ENCODE measurements at places on chromosomes 3 and 15.

DNA sequence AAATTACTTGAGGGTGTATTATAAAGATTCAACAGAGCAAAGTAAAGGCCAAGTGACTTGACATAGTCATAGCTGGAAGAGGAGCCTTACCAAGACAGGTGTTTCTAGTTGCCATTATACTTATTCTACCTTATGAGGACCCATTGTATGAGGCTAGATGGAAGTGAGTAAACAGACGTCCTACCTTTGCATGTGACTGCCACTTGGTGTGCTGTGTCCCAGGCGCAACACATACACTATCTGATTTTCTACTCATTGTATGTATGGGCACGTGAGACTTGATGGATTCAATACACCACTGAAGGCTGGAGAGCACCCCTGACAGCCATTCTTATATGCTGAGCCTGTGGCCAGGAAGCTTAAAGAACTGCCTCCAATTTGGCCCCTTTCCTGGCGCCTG, 40.5 kb downstream of the BOC start:
- DNase-seq, result no peak

DNA sequence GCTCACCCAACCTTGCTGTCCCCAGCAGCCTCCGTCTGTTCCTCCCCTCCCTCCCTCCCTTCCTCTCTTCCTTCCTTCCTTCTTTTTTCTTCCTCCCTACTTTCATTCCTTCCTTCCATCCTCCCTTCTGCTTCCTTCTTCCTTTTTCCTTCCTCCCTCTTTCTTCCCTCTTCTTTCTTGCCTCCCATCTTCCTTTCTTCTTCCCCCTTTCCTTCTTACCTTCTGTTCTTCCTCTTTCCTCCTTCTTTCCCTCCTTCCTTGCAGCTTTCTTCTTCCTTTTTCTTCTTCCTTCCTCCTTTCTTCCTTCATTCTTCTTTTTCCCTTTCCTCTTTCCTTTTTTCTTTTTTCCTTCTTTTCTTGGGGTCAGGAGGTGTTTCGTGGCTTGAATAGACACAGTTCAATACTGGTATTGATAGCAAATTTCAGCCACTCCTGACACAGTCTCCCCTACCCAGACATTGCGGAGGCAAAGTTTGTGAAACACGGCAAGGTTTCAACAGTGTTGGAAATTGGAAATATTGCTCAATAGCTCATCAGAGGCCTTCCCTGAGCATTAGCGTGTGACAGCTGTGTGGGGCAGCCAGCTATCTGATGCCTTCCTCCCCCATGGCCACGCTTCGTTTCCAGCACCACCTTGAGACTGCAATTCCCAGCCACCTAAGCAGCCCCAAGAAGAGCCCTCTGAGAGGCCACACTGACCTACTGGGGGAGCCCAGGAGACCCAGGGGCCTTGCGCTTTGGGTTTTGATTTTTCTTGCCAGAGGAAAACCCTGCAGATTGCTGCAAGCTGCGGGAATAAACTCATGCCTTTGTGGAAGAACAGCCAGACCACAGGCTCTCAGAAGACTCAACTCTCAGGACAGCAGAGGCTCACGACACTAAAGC, 82.2 kb downstream of the KLF15 start:
- no peak for DNase-seq

- DNase-seq, result no peak
These were observed 42.1 kb downstream of the TLE3 start for GRCh38 chr15:70055601-70056051.

DNA sequence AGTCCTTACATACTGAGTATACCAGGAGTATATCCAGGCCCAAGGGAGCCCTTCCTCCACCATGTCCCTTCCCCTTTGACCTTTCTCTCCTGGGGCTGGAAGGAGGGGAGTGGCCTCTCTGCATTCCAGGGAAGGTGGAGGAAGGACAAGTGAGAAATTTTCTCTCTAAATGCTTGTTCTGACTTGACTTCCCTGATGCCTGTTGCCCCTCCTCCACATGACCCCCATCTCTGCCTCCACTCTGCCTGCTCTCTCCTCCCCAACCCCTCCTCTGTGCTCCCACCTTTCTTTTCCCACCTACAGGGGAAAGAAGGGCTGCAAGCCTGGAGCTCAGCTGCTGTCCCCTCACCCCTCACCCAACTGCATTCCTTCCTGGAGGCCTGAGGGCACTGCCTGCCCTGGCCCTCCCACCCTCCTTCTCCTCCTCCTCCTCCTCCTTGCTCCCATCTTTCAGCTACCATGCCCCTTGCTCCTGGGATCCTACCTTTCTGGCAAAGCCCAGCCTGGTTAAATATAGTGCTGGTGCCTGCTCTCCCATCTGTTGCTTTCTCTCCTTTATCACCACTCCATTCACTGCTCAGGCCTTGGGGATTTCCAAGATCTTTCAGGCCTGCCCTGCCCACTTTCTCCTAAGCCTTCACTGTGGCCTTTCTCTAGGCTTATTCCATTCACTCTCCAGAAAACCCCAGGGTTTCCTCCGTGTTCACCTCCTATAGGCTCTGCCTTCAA, 8.5 kb upstream of the DAG1 start:
- no peak for DNase-seq

DNA sequence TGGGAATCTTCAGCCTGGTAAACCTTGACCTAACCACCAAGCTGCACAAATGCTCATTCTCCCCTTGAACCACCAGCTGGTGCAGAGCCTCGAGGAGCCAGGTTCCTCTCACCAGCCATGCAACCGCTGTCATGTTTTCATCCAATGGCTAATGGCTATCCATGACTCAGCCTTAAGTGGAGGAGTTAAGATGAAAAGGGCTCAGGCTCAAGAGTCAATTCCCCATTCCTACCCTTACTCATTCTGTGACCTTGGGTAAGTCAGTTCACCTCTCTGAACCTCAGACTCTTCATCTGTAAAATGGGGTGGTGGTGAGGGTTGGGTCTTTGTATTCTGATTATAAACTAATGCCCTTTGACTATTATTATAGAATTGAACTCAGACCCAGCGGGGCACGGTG, 515.6 kb downstream of the SHQ1 start:
- no peak for DNase-seq

DNA sequence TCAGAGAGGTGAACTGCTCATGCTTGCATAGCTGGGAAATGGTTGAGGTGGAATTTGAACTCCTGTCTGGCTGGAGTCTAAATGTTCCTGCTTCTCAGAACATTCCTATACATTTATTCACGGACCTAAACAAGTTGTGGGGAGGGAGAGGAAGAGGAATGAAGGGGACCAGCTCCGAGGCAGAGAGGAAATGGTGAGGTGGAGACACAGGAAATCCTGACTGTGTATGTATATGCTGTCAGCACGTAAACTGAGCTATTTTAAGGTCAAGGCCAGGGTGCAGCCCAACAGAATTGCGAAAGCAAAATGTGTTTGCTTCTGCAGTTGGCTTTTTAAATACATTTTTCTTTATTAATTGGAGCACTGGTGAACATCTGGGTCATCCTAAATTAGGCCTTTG, 74.1 kb upstream of the POMGNT2 start:
- DNase-seq, result peak; percentile 88

- DNase-seq, result no peak
These were observed 411.8 kb upstream of the GRM7 start for GRCh38 chr3:6449099-6449498.

GRCh38 chr3:183212565-183212964, 40.5 kb upstream of the B3GNT5 start:
- no peak for DNase-seq

Measured in keratinocyte (primary cell).